ENCODE measurements at places on chromosomes 6 and 20.
A peak's percentile ranks its signal among the peaks of the same experiment; 100 is the strongest.

- no peak for DNase-seq
Observed at GRCh38 chr6:106512968-106513574, 116.2 kb downstream of the RTN4IP1 start.

DNA sequence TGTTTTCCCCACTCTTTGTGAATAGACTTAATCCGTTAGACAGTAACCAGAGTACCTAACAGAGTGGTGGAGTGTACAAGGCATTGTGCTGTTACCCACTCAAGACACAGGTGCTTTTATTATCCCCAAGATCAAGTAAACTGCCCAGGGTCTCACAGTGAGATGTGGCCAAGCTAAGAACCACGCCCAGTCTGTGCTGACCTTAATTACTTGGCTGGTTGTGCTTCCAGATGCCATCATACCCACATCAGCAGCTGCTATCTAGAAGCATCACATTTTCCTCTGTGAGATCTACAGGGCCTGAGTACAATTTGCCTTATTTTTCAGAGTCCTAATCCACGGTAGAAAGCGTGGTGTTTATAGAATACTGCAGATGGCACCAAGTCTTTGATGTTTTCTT, 70.3 kb downstream of the GFRA4 start:
- DNase-seq: no peak

- DNase-seq: no peak
Observed at GRCh38 chr20:34016736-34017135, 23.0 kb downstream of the RALY start.

GRCh38 chr20:41052742-41053419, 24.3 kb downstream of the TOP1 start:
- no peak for DNase-seq

- no peak for DNase-seq
Observed at GRCh38 chr6:35503534-35503933, 6.7 kb upstream of the TEAD3 start.

DNA sequence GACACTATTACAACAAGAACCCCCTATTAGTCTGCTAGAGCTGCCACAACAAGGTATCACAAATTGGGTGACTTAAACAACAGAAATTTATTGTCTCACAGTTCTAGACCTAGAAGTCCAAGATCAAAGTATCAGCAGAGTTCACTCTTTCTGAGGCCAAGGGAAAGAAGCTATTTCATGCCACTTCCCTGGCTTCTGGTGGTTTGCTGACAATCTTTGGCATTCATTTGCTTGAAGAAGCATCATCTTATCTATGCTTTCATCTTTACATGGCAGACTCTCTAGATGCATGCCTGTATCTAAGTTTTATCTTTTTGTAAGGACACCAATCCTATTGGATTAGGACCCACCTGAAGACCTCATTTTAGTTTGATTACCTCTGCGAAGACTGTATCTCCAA, 296.8 kb upstream of the MARCKS start:
- no peak for DNase-seq

DNA sequence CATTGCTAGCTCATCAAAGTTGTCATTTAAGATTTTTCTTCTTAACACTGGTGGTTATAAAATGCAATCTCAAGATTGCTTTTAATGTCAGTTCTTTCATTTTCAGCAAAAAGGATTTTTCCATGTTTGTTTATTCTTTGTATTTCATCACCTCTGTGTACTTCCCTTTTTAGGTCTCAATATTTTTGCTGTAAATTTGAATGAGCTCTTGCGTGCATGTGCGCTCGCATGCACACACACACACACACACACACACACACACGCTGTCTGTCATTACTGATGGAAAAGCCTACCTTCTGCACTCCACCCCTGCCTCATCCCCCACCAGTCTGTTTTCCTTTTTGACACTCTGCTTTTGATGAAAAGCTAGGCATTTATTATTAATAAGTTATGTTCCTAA, 85.3 kb upstream of the FYN start:
- no peak for DNase-seq

- no peak for DNase-seq
Observed at GRCh38 chr20:56423211-56423610, 11.2 kb downstream of the CASS4 start.

DNA sequence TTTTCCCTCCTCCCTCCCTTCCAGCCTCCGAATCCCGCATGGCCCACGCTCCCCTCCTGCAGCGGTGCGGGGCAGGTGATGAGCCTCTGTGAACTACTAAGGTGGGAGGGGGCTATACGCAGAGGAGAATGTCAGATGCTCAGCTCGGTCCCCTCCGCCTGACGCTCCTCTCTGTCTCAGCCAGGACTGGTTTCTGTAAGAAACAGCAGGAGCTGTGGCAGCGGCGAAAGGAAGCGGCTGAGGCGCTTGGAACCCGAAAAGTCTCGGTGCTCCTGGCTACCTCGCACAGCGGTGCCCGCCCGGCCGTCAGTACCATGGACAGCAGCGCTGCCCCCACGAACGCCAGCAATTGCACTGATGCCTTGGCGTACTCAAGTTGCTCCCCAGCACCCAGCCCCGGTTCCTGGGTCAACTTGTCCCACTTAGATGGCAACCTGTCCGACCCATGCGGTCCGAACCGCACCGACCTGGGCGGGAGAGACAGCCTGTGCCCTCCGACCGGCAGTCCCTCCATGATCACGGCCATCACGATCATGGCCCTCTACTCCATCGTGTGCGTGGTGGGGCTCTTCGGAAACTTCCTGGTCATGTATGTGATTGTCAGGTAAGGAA, at the start of gene OPRM1:
OPRM1 (plus strand) TSS at position 10 of the 612 bp plus-strand sequence; CDS start at position 315, 305 bp downstream.
- peak; percentile 7 for DNase-seq

DNA sequence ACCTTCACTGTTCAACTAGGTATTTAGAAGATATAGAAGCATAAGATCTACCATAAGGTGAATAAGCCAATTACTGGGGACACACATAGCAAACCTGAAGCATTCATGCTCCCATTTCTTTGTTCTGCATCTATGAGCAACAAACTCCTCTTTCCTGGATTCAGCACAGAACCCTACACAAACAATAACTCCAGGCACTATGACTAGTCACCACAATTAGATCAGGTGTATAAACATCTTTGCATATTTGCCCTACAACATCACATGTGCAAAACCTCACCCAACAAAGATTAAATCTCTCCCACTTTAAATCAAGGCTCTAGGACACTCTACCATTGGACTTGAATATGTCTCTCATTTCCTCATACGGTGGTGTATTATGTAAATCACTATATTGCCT, 652.3 kb downstream of the EPHA7 start:
- DNase-seq: peak; percentile 1

DNA sequence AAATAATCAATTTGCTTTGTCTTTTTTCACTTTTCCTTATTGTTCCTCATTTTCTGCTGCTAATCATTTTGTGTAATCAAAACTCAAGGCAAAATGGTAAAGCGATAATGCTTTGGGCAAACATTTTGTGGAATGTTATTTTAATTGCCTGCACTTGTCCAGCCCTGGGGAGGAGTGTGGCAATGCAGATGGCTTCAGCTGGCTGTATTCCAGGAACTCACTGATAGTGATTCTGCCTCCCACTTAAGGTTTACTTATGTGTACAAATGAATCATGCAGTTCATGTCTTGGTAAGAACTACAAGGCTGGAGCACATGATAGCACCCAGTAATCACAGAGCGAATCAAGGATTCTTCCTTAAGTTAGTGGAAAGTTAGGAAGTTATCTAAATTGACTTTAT, 107.8 kb downstream of the COL19A1 start:
- DNase-seq: peak; percentile 65
